ENCODE measurements at places on chromosomes 12 and 14. TPM values are rescaled to one million over a fixed set of nuclear protein-coding genes. Genes with fewer than 3 reads are reported as not detected.

Gene PDE3A
- total RNA-seq = 0.07 TPM

Gene TMEM263
- 30.6 TPM for total RNA-seq

Gene HOXC11
- not detected for total RNA-seq

Gene INSM2
- total RNA-seq = not detected

Gene IKZF4
- 34.8 TPM for total RNA-seq

Gene MMP19
- total RNA-seq = not detected

- H3K27ac ChIP-seq = no peak overlapping the region
- H3K4me1 ChIP-seq = peaks cover 11% of the 10 kb centered on the region
- H3K4me3 ChIP-seq = no peak overlapping the region
- peaks cover 48% of the 10 kb centered on the region for H3K36me3 ChIP-seq
Measured at GRCh38 chr14:105425823-105426247, 6.2 kb downstream of the MTA1 start.

GRCh38 chr14:93994919-93995682 lies 2.0 kb upstream of the CCDC197 start:
- no peaks in the 10 kb centered on the region for H3K27me3 ChIP-seq
- peak overlapping the region; percentile 51 for H3K27ac ChIP-seq
- DNase-seq = no peak
- no peak overlapping the region for H3K4me3 ChIP-seq
- H3K4me1 ChIP-seq = peaks cover 39% of the 10 kb centered on the region

GRCh38 chr12:106160915-106161314 lies 22.2 kb upstream of the NUAK1 start:
- no peaks in the 10 kb centered on the region for H3K4me1 ChIP-seq
- DNase-seq = no peak
- no peak overlapping the region for H3K4me3 ChIP-seq
- peaks cover 6% of the 10 kb centered on the region for H3K27me3 ChIP-seq

- no peak for DNase-seq
- no peaks in the 10 kb centered on the region for H3K4me1 ChIP-seq
- H3K27me3 ChIP-seq = no peaks in the 10 kb centered on the region
Measured at GRCh38 chr14:81625343-81625742, 91.7 kb upstream of the SEL1L start.

DNA sequence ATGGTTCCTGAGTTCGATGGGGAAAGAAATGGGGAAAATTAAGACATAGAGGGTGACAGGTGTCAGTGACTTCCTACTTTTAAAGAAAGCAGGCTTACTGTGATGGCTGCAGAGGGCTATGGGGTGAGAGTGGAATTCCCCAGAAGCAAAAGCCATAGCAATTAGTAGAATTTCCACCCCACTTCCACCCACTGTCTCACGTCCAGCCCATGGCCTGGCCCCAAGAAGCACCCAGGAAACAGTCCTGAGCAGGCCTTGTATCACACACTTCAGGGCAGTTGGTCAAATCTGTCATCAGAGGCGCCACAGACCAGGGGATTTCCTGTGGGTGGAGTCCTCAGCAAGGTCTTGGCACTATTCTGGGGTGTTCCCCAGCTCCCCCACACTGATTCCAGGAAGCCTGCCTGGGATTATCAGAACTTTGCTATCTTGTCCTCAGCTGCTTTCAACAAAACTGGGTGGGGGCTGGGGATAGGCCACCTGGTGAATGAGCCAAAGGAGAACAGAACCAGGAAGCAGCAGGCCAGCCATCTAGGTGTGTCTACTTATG lies 120.1 kb upstream of the CCND2 start:
- H3K27me3 ChIP-seq = no peaks in the 10 kb centered on the region
- DNase-seq = peak; percentile 67
- H3K4me3 ChIP-seq = peak overlapping the region; percentile 49
- peak overlapping the region; percentile 95 for H3K27ac ChIP-seq
- peaks cover 3% of the 10 kb centered on the region for H3K36me3 ChIP-seq

DNA sequence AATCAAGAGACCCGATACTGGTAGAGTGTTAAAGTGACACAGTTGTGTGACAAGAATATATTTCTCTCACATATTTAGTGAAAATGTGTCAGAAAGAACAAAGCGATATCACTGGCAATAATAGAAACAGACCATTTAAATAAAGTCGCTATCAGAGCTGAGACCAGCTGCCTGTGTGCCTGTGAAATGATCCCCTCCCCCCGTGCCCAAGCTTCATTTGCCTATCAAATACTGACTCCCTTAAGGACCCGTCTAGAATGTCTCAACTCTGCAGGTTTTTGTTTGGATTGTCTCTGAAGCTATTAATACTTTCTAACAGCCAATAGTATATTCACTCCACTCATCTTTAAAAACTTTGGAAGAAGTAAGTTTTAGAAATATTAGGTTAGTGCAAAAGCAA lies 98.9 kb downstream of the EGLN3 start:
- peaks cover 21% of the 10 kb centered on the region for H3K4me1 ChIP-seq
- H3K27me3 ChIP-seq = peaks cover 38% of the 10 kb centered on the region
- H3K4me3 ChIP-seq = no peak overlapping the region
- H3K27ac ChIP-seq = no peak overlapping the region

DNA sequence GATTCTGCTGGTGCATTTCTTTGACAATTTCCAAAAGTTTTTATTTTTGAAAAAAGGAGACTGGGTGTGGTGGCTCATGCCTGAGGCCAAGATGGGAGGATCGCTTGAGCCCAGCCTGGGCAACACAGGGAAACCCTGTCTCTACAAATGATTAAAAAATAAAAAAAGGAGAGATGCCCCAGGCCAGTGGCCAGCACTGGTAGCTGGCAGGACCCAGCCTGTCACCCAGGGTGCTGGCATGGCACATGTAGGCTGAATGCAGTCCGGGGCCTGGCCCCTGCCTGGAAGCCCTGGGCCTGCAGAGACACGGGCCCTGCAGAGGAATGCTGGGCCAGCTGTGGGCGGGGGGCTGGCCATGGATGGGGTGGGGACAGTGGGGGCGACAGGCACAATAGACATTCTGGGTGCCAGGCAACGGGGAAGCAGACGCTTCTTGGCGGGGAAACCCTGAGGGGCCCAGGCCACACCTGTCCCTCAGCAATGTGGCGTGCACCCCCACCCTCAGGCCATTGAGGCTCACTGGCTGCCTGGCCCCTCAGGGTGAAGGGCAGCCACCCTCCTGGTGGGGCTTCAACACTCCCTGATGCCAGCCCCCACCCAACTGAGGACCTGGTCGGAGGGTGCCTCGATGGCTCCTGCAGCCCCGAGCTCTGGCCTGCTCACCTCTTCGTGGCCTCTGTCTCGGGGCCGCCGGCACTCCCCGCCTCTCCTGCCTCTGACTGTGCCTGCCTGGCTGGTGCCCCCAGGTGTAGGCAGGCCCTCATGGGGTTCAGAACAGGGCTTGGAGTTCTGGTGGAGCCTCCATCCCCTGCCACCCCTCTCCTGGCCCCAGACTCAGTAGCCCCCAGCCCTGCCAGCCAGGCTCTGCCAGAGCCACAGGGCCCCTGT lies 12.1 kb downstream of the TRMT61A start:
- H3K4me1 ChIP-seq = no peaks in the 10 kb centered on the region
- DNase-seq = no peak
- no peaks in the 10 kb centered on the region for H3K27me3 ChIP-seq
- no peaks in the 10 kb centered on the region for H3K36me3 ChIP-seq
- no peak overlapping the region for H3K27ac ChIP-seq

DNA sequence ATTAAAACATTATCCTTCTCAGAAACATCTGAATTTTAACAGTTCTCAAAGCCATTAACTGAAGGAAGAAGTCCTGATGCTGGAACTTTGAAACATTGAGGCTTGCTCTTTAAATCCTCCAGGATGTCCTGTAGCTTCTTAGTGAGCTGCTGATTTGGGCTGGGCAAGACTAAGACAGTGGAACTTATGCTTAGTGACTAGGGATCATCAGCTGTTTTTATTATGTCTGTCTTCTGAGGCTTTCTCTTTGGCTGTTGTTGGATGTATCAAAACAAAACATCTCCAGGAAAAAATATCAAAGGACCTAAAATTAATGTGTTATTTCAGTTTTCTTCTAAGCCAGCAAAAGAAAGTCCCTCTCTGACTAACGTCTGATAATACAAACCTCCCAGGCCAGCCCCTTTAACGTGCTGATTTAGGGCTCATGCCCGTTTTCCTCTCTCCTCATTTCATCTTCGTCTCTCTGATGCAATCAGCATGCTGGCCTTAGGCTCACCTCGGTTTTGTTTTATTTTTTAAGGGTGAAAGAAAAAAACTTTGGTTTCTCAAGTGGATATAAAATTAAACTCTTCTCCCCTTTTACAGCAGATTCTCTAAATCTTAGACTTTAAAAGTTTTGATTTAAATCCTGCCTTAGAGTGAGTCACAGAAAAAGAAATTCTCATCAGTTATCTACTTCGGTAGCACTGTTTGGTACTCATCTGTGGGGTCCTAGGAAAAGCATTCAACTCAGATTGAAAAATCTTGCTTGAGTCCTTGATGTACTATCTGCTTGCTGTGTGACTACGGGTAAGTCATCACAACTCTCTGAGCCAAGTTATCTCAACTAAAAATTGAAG lies 106.2 kb upstream of the CCDC91 start:
- no peaks in the 10 kb centered on the region for H3K36me3 ChIP-seq
- no peak for DNase-seq
- no peak overlapping the region for H3K4me3 ChIP-seq
- H3K27me3 ChIP-seq = peaks cover 12% of the 10 kb centered on the region
- no peak overlapping the region for H3K27ac ChIP-seq

DNA sequence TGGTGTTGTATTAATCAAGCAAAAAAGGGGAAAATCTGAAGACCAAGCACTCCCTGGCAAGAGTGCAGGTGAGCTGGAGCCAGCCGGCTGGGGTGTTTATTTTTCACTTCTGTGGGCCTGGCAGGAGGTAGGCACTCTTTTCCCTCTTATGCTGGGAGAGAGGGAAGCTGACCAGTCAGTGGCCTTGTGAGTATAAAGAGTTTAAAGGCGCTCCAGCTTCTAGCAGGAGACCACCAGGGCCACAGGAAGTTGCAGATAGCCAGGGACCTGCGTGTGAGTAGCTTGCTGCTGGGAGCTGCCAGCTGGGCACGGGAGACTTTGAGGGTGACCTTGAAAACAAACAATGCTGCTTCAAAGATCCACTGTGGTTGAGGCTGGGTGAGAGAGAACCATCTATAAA lies 217.4 kb upstream of the PWP1 start:
- no peaks in the 10 kb centered on the region for H3K27me3 ChIP-seq
- H3K36me3 ChIP-seq = no peaks in the 10 kb centered on the region
- H3K4me3 ChIP-seq = no peak overlapping the region
- no peak overlapping the region for H3K27ac ChIP-seq
- peaks cover 10% of the 10 kb centered on the region for H3K4me1 ChIP-seq

DNA sequence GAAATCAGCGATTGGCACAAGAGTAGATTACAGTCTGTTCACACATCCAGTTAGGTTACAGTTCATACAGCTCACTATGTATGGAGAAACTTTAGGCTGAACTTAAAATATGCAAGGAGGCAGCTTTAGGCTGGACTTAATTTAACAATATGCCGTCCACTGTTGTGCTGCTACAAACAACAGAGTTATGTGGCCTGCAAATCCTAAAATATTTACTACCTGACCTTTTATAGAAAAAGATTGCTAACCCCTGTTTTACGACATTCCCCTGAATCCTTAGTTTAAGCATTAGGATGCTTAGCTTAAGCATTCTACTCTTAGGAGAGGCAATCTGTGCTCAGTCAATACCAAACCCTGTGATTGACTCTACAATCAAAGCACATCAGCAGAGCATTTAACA lies 50.9 kb downstream of the DAO start:
- H3K4me3 ChIP-seq = no peak overlapping the region
- H3K4me1 ChIP-seq = no peaks in the 10 kb centered on the region
- peaks cover 5% of the 10 kb centered on the region for H3K27me3 ChIP-seq
- no peaks in the 10 kb centered on the region for H3K36me3 ChIP-seq
- no peak overlapping the region for H3K27ac ChIP-seq

GRCh38 chr12:47023311-47023710 lies 56.1 kb upstream of the PCED1B start:
- H3K27ac ChIP-seq = no peak overlapping the region
- H3K36me3 ChIP-seq = no peaks in the 10 kb centered on the region
- DNase-seq = no peak
- H3K4me1 ChIP-seq = peaks cover 5% of the 10 kb centered on the region
- H3K4me3 ChIP-seq = no peak overlapping the region

GRCh38 chr14:34582117-34582680 lies 42.7 kb upstream of the EAPP start:
- peaks cover 52% of the 10 kb centered on the region for H3K36me3 ChIP-seq
- no peak overlapping the region for H3K4me3 ChIP-seq
- H3K4me1 ChIP-seq = peaks cover 2% of the 10 kb centered on the region

- DNase-seq = no peak
- H3K27me3 ChIP-seq = peaks cover 29% of the 10 kb centered on the region
- no peak overlapping the region for H3K4me3 ChIP-seq
- no peak overlapping the region for H3K27ac ChIP-seq
Measured at GRCh38 chr14:64841121-64841651, 38.5 kb downstream of the SPTB start.

DNA sequence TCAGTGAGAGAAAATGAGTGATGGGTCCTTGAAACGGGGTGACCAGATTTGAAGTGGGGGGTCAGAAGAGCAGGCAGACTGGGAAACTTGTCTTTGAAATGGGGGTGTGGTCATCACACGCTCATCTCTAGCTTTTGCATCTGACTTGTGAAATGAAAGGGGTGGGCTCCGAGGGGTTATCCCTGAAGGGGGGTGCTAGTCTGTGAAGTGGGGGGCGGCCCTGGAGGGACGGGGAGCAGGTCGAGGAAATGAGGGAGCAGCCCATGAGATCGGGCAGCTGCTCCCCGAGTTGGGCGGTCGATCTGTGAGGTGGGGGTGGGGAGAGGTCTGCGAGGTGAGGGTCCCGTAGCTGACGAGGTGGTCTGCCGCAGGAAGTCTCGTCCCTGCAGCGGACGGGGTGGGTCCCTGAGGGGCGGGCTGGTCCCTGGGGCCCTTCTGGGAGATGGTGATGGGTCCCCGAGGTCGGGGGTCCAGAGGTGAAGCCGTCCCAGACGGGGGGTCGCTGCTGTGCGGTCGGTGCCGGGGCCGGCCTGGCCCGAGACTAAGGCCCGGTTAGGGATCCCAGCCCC lies 542 bp downstream of the PXN start:
- peak overlapping the region; percentile 85 for H3K4me3 ChIP-seq
- DNase-seq = no peak
- H3K27ac ChIP-seq = peak overlapping the region; percentile 74
- H3K27me3 ChIP-seq = no peaks in the 10 kb centered on the region
- H3K36me3 ChIP-seq = peaks cover 14% of the 10 kb centered on the region

DNA sequence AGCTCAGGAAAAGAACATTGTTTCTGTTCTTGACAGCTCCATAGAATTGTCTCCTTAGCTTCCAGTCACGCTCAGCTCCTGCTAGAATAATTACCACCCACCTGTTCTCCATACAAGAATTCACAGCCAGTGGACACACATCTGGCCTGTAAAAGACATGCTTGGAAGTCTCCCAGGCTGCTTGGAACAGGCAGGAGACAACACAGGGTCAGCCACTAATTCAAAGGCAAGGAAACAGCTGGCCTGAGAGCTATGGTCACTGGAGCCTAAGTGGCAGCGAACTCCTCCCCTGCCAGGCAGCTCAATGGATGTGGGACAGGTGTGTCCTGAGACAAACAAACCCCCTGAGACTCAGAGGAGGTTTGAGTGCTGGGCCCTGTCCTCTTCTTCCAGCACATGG lies 22.9 kb upstream of the LTBP2 start:
- DNase-seq = no peak
- H3K4me3 ChIP-seq = no peak overlapping the region
- H3K4me1 ChIP-seq = no peaks in the 10 kb centered on the region
- no peaks in the 10 kb centered on the region for H3K36me3 ChIP-seq
- H3K27ac ChIP-seq = no peak overlapping the region

- no peaks in the 10 kb centered on the region for H3K36me3 ChIP-seq
- no peak overlapping the region for H3K4me3 ChIP-seq
- H3K4me1 ChIP-seq = no peaks in the 10 kb centered on the region
- no peak for DNase-seq
Measured at GRCh38 chr12:60394665-60395064, 798.8 kb downstream of the SLC16A7 start.

Measured in activated T-helper 2 cell treated with anti-CD3 and anti-CD28 coated beads, Interferon-gamma antibody, Interleukin-2, Interleukin-4, amounts not matched to agents 10 μg/mL and 5 μg/mL and 100 μg/mL, durations not matched to agents 14 hours and 24 hours and 36 hours (primary cell).